ENCODE measurements at places on chromosomes 6 and 20. TPM values are rescaled to one million over a fixed set of nuclear protein-coding genes. Genes with fewer than 3 reads are reported as not detected.

- no peak overlapping the region for H3K4me3 ChIP-seq
- DNase-seq, result no peak
These were observed 162.8 kb upstream of the MYLIP start for GRCh38 chr6:15966000-15966520.

TRIM10 gene
- total RNA-seq, result not detected

- no peaks in the 10 kb centered on the region for H3K36me3 ChIP-seq
- no peak overlapping the region for H3K4me3 ChIP-seq
- no peak overlapping the region for H3K27ac ChIP-seq
- H3K27me3 ChIP-seq, result no peaks in the 10 kb centered on the region
These were observed 77.2 kb downstream of the THBS2 start for GRCh38 chr6:169176361-169176991.

DNA sequence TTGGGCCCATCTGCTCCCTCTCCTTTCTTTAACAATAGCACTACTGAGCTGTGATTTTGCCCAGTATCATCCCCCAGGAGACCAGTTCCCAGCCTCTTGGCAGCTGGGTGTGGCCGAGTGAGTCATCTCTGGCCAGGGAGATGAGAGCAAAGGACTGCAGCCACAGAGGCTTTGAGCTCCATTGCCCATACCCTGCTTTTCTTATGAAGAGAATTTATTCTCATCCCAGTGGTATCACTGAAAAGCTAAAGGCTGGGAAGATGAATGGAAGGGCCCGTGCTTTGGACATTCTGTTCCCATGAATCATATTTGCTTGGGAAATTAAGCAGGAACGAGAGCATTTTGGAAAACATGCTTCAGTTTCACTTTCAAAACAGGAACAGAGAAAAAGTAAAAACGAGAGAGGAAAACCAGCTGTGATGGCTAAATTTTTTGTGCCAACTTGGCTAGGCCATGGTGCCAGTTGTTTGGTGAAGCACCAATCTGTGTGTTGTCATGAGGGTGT, 14.9 kb downstream of the CST3 start:
- no peaks in the 10 kb centered on the region for H3K36me3 ChIP-seq
- H3K27me3 ChIP-seq, result no peaks in the 10 kb centered on the region
- H3K27ac ChIP-seq, result peak overlapping the region; percentile 81
- no peak for DNase-seq

GRCh38 chr6:96017070-96017359, 1.2 kb downstream of the FUT9 start:
- peaks cover 20% of the 10 kb centered on the region for H3K27me3 ChIP-seq
- no peak overlapping the region for H3K4me3 ChIP-seq
- H3K36me3 ChIP-seq, result no peaks in the 10 kb centered on the region
- DNase-seq, result no peak
- no peak overlapping the region for H3K27ac ChIP-seq
- no peaks in the 10 kb centered on the region for H3K4me1 ChIP-seq

DNA sequence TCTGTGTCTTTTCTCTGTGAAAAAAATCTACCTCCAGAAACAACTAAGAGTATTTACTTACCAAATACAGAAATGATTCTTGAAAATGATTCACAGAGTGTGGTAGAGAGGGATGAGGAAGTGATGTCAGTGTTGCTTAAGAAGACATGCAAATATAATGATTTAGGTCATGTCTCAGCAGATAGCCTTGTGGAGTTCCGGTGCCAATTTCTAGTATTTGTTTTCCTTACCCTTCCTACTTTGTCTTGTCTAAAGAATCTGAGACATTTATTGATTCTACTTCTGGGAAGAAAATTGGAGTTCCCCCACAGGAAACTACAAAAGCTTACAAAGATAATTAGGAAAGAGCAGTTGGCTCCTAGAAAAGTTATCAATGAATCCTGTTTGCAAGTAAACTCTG, 68.8 kb downstream of the GJA1 start:
- no peaks in the 10 kb centered on the region for H3K27me3 ChIP-seq

AFG1L gene
- 7.7 TPM for total RNA-seq

GRCh38 chr6:34281702-34282334, 33.0 kb upstream of the SMIM29 start:
- no peak overlapping the region for H3K27ac ChIP-seq
- no peak for DNase-seq
- no peak overlapping the region for H3K4me3 ChIP-seq
- no peaks in the 10 kb centered on the region for H3K27me3 ChIP-seq
- peaks cover 4% of the 10 kb centered on the region for H3K4me1 ChIP-seq

DNA sequence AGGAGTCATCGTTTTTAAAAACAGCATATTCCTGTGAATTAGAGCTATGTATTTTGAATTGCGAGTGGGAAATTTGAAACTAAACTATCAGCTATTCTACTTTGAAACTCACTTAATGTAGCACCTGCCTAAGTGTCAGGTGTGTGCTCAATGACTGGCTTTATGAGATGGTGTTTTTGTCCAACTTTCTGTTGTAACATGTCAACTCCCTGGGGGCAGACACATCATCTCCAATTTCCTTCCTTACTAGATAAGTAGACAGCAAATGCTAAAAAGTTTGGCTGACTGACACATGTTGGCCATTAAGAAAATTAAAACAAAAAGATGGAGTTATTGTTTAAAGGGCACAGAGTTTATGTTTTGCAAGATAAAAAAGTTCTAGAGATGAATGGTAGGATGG, 226.9 kb downstream of the TFAP2B start:
- H3K27me3 ChIP-seq, result no peaks in the 10 kb centered on the region
- no peaks in the 10 kb centered on the region for H3K4me1 ChIP-seq
- no peak overlapping the region for H3K27ac ChIP-seq
- DNase-seq, result no peak

DNA sequence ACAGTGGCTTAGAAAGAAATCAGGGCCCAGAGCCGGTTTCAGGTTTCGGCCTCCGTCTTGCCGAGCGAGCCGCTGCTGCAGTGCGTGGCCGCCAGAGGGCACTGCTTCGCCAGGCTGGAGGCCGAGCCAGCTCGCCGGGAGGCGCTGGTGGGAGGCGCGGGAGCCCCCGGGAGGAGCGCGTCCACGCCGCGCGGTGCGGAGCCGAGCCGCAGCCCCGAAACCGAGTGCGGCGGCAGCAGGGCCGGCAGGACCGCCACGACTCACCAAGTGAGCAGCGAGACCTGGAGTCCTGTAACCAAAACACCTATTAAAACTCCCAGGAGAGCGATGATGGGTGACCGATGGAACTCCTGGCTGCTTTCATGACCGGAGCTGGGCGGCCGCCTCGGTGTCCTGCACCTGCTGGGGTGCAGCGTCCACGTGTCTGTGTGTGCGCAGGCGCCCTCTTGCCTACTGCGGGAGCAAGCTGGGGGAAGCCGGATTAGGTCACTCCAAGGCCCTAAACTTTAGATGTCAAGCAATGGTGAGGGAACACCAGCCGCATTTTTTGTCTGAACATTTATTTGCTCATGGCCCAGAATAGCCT, 186.9 kb upstream of the UST start:
- peak overlapping the region; percentile 58 for H3K4me3 ChIP-seq
- no peaks in the 10 kb centered on the region for H3K27me3 ChIP-seq
- H3K27ac ChIP-seq, result no peak overlapping the region

DNA sequence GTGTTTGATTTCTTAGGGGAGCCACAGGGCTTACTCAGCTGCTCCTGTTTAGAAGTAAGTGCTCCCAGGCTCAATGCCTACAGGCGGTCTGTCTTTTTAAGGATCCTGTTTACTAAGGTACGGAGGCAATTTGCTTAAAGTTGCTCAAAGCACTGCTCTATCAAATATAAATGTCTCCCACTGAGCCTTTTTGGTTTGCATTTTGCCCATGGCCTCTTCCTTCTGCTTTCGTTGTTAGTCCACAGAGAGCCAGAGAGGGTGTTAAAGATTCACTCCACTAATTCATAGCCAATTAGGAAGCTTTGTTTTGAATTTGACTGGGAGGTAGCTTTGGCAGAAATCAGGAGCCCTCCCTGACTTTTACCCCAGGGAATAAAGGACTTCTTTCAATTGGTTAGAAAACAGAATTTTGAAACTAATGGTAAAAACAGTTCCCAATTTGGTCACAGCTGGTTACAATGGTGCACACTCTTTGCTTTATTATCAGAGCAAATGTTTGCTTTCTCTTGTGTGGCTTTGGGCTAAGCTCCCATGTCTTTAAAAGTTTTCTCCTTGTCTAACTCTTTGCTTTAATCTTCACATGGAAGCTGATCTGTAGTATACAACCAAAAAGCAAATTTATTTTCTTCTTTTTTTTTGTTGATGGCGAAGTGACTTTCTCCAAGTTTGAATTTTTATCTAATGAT, 126.2 kb downstream of the IMPG1 start:
- no peaks in the 10 kb centered on the region for H3K36me3 ChIP-seq
- no peak overlapping the region for H3K27ac ChIP-seq
- DNase-seq, result no peak
- H3K4me3 ChIP-seq, result no peak overlapping the region
- H3K4me1 ChIP-seq, result no peaks in the 10 kb centered on the region

- H3K4me3 ChIP-seq, result no peak overlapping the region
- no peak for DNase-seq
- H3K36me3 ChIP-seq, result no peaks in the 10 kb centered on the region
- H3K27me3 ChIP-seq, result no peaks in the 10 kb centered on the region
- no peaks in the 10 kb centered on the region for H3K4me1 ChIP-seq
These were observed 140.4 kb upstream of the UFL1 start for GRCh38 chr6:96381246-96381645.

DNA sequence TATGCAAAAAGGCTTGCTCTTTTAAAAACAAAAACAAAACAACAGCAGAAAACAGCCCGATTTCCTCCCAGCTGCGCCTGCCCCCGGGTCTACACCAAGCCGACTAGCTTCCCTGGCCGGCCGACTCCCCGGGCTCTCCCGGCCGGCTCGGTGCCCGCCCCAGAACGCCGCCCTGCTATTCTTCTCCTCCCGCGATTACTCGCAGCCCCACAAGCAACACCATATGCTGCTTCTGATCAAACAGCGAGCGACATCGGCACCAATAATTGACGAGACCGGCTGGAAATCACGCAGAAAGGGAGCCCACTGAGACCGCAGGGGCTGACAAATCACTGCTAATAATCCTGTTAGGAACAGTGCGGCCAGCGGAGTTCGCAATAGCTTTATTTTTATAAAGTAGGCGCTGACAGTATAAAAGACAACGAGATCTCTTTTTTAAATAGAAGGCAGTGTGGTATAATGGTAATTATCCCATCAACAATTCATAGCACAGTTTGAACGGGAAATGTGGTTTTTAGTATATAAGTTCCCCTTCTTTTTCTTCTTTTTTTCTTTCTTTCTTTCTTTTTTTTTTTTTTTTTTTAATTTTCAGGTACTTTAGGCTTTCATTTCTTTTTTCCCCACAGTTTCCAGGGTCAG, 3.3 kb downstream of the SIM1 start:
- H3K4me3 ChIP-seq, result no peak overlapping the region
- H3K36me3 ChIP-seq, result no peaks in the 10 kb centered on the region
- H3K27me3 ChIP-seq, result peaks cover 100% of the 10 kb centered on the region
- no peak for DNase-seq

GRCh38 chr20:39155971-39156370, 193.8 kb downstream of the DHX35 start:
- H3K36me3 ChIP-seq, result no peaks in the 10 kb centered on the region
- H3K27me3 ChIP-seq, result peaks cover 8% of the 10 kb centered on the region
- DNase-seq, result no peak
- H3K27ac ChIP-seq, result no peak overlapping the region

All from upper lobe of right lung (tissue), 1 donor.